Foreskin keratinocyte (primary cell): ENCODE measurements at places on chromosomes 6 and 20.

- DNase-seq: peak; percentile 32
Observed at GRCh38 chr6:46453216-46453615, 38.0 kb downstream of the RCAN2 start.

DNA sequence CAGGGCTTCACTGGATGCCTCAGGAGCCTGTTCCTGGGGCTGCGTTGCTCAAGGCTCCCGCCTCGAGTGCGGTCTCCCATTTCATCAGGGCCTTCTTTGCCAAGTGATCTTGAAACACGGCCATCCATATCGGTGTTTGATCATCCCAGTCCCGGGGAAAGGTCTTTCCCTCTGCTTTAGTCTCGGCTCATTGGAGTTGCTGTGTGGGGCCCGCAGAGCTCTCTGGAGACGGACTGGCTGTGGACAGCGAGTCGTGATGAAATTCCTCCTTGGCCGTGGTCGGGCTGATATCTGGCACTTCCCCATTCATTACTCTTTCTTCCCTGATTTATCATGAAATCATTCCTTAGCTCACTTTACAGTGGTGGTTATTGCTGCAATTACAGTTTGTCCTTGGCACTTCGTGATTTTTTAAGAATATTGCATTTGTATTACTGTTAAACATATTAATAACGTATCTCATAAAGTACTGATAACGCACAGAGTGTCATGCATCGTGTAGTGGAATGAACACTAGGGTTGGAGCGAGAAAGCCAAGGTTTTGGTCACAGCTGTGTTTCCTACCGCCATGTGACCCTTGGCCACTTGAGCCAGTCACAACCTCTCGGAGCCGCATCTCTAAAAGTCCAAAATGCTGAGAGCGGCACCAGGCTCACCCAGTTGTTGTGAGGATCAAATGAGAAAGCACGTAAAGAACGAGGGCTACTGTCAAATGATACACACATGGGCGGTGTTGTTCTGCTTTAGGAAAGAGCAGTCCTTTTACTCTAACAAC lies 71.8 kb downstream of the MTHFD1L start:
- no peak for DNase-seq

GRCh38 chr6:38152620-38153019 lies 333.1 kb downstream of the ZFAND3 start:
- no peak for DNase-seq

DNA sequence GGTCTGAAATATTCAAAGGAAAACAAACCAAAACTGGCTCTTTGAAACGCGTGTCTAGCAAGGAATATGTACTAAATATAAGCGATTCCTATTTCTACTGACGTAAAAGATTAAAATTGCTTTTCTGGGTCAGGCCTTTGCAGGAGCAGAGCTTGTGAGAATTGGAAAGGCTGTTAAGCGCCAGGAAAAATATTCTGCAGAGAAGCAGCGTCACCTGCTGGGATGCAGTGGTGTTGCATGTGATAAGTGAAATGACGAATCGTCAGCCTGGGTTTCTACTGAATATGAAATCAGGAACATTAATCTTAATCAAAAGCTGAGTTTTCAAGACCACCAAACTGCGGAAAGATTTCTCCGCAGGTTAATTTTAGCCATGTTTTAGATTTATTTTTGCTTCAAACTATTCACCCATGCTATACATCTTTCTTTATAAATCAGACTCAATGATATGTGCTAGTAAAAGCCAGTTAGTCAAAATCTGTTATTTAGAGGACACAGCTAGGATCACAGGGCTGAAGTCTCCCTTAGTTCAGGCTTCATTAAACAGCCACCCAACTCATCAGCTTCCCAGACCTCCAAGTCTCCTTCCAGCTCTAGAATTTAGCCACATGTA lies 67.4 kb downstream of the ALDH8A1 start:
- peak; percentile 60 for DNase-seq

- no peak for DNase-seq
Observed at GRCh38 chr20:9243986-9244385, 175.1 kb downstream of the PLCB4 start.

DNA sequence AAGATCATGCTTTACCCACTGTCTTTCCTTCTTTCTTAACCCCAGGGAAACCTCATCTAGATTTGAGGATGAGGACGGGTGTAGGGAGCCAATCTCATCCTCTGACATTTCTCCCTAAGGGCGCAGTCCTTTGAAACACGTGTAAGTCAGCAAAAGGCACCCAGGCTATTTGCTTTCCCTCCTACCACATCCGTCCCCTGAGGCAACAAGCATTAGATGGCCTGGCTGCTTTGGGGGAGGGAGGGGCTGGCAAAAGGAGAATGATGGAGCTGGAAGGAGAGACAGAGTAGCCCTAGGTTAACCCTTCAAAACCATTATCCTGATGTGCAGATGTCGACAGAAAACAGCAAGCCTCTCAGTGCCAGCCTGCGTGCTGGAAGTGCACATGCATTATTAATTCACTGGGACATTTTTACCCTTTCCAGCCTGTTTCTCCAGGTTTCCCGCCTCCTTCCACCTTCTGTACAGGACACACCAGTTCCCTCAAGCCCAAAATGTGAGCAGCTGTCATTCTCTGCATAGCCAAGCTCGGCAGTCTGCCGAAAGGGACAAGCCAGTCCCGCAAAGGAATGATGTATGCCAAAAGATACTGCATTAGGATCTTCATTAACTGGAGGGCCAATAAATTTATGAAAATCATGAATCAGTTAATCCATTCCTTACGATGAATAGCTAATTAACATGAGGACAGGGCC lies 547.2 kb downstream of the CD83 start:
- peak; percentile 28 for DNase-seq

DNA sequence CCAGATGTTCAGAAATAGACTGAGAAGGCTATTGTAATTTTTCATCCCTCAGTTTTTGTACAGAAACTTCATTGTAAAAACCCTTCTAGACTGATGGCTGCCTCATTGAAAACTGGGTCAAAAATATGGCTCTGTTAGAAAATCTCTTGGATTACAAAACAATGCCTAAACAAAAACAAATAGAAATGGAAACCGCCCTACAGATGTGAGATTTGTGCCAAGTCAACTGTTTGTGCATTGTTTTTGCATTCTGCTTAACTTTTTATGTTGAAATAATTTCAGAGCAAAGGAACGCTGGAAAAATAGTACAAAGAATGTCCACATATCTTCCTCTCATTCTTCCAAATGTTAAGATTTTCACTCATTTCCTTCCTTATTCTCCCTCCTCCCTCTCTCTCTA lies 425.1 kb downstream of the FOXA2 start:
- DNase-seq: no peak

GRCh38 chr6:34096193-34096592 lies 49.7 kb downstream of the GRM4 start:
- no peak for DNase-seq

GRCh38 chr6:53985366-53985765 lies 125.9 kb upstream of the MLIP start:
- no peak for DNase-seq
